ENCODE measurements at places on chromosomes 1 and 21. TPM values are rescaled to one million over a fixed set of nuclear protein-coding genes. Genes with fewer than 3 reads are reported as not detected.
A peak's percentile ranks its signal among the peaks of the same experiment; 100 is the strongest.

GRCh38 chr1:204447190-204447589, 35.6 kb upstream of the PPP1R15B start:
- H3K4me3 ChIP-seq, result no peak overlapping the region
- no peaks in the 10 kb centered on the region for H3K27me3 ChIP-seq
- no peak for DNase-seq
- H3K4me1 ChIP-seq, result peaks cover 6% of the 10 kb centered on the region
- H3K36me3 ChIP-seq, result peaks cover 32% of the 10 kb centered on the region

DNA sequence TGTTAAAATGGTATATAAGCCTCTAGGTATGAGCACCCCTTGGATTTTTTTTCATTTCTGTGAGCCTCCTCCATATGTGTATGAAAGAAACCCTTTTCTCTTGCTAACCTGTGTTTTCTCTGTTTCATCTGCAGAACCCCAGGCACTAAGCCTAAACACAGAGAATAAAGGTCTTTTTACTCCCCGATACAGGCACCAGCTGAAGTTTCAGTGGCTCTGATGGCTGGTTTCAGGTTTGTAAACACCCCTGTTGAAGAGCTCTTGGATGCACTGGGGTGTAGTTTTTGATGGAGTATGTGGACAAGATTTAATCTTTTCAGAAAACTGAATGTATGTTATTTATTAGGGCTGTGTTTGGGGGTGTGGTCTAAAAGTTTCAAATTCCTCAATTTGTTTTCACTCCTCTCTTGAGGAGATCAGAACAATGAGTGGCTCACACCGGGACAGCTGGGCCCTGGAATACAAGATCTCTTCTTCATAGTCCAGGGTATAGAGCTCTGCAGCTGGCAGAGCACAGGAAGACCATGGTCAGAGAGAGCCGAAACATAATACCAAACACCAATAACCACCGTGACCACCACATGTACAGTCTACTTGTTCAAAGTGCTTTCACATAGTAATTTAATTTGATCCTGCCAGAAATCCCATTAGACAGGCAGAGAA, 50.2 kb upstream of the VTCN1 start:
- H3K27ac ChIP-seq, result no peak overlapping the region
- H3K36me3 ChIP-seq, result no peaks in the 10 kb centered on the region
- no peak overlapping the region for H3K4me3 ChIP-seq

GRCh38 chr1:18881642-18882431, 20.5 kb downstream of the ALDH4A1 start:
- H3K27me3 ChIP-seq, result no peaks in the 10 kb centered on the region
- no peak overlapping the region for H3K27ac ChIP-seq
- H3K4me3 ChIP-seq, result no peak overlapping the region
- DNase-seq, result peak; percentile 83
- H3K36me3 ChIP-seq, result peaks cover 9% of the 10 kb centered on the region

GRCh38 chr1:55876276-55877060, 661.3 kb upstream of the USP24 start:
- no peaks in the 10 kb centered on the region for H3K36me3 ChIP-seq
- H3K4me1 ChIP-seq, result no peaks in the 10 kb centered on the region
- DNase-seq, result no peak
- H3K27me3 ChIP-seq, result no peaks in the 10 kb centered on the region
- H3K27ac ChIP-seq, result no peak overlapping the region

JTB gene
- total RNA-seq, result 130 TPM

GRCh38 chr1:209249280-209249670, 334.2 kb upstream of the CAMK1G start:
- H3K27ac ChIP-seq, result no peak overlapping the region
- H3K4me1 ChIP-seq, result no peaks in the 10 kb centered on the region
- no peak for DNase-seq
- no peak overlapping the region for H3K4me3 ChIP-seq
- H3K27me3 ChIP-seq, result peaks cover 13% of the 10 kb centered on the region
- no peaks in the 10 kb centered on the region for H3K36me3 ChIP-seq

PKLR gene
- total RNA-seq, result not detected

DNA sequence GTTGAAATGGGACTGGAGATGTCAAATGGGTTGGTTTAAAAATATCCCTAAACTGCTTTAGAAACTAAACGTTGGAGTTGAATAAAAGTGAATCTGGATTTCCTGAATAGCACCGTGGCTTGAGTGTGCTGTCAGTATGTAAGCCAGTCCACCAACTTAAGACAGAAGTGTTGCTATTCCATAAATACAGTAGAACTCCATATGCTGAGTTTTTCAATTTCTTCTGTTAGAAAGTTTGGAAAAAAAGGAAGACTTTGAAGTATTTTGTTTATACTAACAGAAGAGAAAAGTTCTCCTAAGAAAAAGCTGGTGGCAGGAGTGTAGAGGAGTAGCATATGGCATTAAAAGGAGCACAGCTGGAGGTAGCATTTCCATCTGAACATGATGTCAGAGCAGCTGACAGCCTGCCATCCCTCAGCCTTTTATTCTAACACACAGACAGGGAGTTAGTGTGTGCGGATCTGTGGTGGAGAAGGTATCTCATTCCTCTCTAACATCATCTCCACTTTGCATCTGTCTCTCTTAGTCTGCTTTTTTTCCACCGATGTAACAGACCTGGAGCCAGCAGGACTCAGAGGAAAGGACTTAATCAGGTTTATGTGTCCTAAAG, at the start of gene ZBTB18:
TSS of gene ZBTB18 (plus strand) at position 449 of the 610 bp plus-strand sequence. CDS start at position 598, 149 bp downstream.
- no peak within 1 kb of the TSS for H3K27ac ChIP-seq
- DNase-seq, result no peak
- no peaks in the 10 kb centered on the region for H3K27me3 ChIP-seq

GRCh38 chr1:230728710-230729392, 14.9 kb upstream of the AGT start:
- peaks cover 2% of the 10 kb centered on the region for H3K27me3 ChIP-seq
- H3K36me3 ChIP-seq, result no peaks in the 10 kb centered on the region
- no peak for DNase-seq
- H3K4me3 ChIP-seq, result no peak overlapping the region

GRCh38 chr1:156409439-156409838, 40.4 kb downstream of the RHBG start:
- peak; percentile 59 for DNase-seq
- no peaks in the 10 kb centered on the region for H3K4me1 ChIP-seq

GRCh38 chr1:22267413-22268175, 124.7 kb upstream of the WNT4 start:
- H3K4me3 ChIP-seq, result no peak overlapping the region
- DNase-seq, result no peak
- H3K27ac ChIP-seq, result no peak overlapping the region
- H3K4me1 ChIP-seq, result no peaks in the 10 kb centered on the region
- H3K36me3 ChIP-seq, result no peaks in the 10 kb centered on the region
- peaks cover 30% of the 10 kb centered on the region for H3K27me3 ChIP-seq

DNA sequence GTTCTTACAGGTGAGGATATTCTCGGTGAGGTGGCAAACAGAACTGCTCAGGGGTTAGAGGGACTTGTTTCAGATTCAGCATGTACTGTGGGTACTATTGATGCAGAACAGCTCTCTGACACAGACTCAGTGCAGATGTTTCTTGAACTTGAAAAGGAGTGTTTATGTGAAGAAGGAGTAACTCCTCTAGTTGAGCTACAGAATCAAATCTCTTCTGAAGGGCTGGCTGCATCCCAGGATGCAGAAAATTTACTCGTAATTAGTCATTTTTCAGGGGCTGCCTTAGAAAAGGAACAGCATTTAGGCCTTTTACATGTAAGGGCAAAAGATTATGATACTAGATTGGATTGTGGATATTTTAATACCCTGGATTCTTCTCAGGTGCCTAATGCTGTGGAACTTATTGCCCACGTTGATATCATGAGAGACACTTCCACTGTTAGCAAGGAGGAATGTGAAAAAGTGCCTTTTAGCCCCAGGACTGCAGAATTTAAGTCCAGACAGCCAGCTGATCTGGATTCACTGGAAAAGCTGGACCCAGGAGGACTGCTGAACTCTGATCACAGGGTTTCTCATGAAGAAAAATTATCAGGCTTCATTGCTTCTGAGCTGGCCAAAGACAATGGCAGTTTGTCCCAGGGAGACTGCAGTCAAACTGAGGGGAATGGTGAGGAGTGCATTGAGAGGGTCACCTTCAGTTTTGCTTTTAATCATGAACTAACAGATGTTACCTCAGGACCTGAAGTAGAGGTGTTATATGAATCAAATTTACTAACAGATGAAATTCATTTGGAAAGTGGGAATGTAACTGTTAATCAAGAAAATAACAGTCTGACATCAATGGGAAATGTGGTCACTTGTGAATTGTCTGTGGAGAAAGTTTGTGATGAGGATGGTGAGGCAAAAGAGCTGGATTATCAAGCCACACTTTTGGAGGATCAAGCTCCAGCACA, 79.6 kb upstream of the BMP8A start:
- no peaks in the 10 kb centered on the region for H3K27me3 ChIP-seq
- peak overlapping the region; percentile 78 for H3K27ac ChIP-seq
- peak overlapping the region; percentile 67 for H3K4me3 ChIP-seq
- no peak for DNase-seq
- H3K36me3 ChIP-seq, result peaks cover 3% of the 10 kb centered on the region

CFHR4 gene
- total RNA-seq, result not detected

- no peak overlapping the region for H3K4me3 ChIP-seq
- no peak for DNase-seq
- peaks cover 12% of the 10 kb centered on the region for H3K36me3 ChIP-seq
- no peak overlapping the region for H3K27ac ChIP-seq
These were observed 6.2 kb downstream of the PPT1 start for GRCh38 chr1:40090652-40091355.

DNA sequence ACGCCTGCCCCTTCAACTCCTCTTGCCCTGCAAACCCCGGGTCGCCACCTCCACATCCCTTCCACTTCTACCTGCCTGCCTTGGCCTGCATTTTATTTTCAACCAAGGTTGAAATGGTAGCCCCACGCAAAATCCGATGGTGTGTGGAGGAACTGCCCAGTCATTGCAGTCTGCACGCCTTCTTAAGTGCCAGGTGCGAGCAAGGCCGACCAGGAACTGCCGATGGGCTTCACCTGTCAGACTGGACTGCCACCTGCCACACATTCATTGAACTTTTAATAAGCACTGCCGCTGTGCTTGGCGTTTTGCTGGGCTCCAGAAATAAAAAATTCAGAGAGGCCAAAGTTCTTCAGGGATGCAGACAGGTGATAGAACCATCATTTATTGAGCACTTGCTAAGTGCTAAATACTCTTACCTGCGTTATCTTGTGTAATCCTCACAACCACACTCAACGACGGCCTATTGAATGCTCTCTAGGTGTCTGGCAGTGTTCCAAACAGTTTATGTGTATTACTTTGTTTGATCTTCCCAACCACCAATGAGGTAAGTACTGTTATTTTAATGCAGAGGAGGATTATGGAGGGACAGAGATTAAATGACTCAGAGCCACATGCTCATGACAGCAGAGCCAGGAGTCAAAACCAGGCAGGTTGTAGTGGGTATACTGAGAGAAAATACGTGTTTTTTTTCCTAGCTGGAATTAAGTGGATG, 36.2 kb downstream of the CACHD1 start:
- no peaks in the 10 kb centered on the region for H3K36me3 ChIP-seq
- H3K4me1 ChIP-seq, result peaks cover 48% of the 10 kb centered on the region
- peak overlapping the region; percentile 86 for H3K4me3 ChIP-seq
- DNase-seq, result peak; percentile 43

GRCh38 chr1:23960291-23961020, 828 bp downstream of the PNRC2 start:
- H3K27ac ChIP-seq, result peak overlapping the region; percentile 100
- peak overlapping the region; percentile 99 for H3K4me3 ChIP-seq
- DNase-seq, result no peak
- peaks cover 14% of the 10 kb centered on the region for H3K36me3 ChIP-seq
- no peaks in the 10 kb centered on the region for H3K27me3 ChIP-seq

DNA sequence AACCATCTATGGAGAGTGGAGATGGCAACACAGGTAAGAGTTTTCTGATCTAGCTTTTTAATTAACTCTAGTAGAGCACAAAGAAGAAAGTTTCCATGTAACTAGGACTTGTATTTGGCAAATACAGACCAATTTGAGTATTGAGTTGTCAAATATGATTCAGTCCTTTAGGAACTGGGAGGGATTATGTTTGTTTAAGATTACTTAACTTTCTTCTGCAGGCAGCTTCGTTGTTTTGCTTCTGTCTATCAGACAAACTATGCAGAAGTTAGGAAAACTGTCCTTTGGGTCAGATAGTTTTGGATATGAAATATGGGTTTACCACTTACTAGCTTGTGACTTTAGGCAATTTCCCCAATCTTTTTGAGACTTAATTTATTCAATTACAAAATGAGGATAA, 111.8 kb downstream of the POU2F1 start:
- peaks cover 10% of the 10 kb centered on the region for H3K36me3 ChIP-seq
- no peaks in the 10 kb centered on the region for H3K27me3 ChIP-seq
- H3K27ac ChIP-seq, result peak overlapping the region; percentile 13
- DNase-seq, result no peak
- peaks cover 30% of the 10 kb centered on the region for H3K4me1 ChIP-seq

- peak overlapping the region; percentile 6 for H3K27ac ChIP-seq
- no peaks in the 10 kb centered on the region for H3K36me3 ChIP-seq
- H3K4me1 ChIP-seq, result peaks cover 13% of the 10 kb centered on the region
- H3K4me3 ChIP-seq, result no peak overlapping the region
- no peak for DNase-seq
These were observed 497 bp downstream of the FCRLB start for GRCh38 chr1:161721738-161722343.

GRCh38 chr1:10620776-10621175, 146.0 kb downstream of the PEX14 start:
- no peak overlapping the region for H3K27ac ChIP-seq
- H3K4me1 ChIP-seq, result no peaks in the 10 kb centered on the region
- no peak overlapping the region for H3K4me3 ChIP-seq
- peaks cover 7% of the 10 kb centered on the region for H3K36me3 ChIP-seq

DNA sequence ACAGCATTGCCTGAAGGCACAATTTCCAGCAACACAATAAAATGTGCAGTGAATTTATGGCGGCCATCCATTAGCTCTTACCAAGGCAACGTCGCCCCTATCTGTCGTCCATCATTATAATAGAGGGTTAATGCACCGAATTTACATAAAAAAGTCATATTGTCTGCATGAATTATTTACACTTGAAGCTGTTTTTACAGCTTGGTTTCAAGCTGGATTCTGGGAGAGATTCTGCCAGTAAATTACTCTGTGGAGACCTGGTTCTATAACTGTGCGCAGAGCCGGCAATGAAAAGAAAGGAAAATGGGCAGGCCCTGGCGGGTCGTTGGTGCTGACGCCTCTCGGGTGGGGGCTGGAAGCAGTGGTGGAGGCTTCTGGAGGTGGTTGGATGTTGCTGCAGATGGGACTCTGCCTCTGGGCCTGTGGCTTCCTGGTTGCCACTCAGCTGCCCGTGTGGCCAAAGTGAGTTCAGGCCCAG, 48.9 kb upstream of the POU3F1 start:
- H3K36me3 ChIP-seq, result peaks cover 1% of the 10 kb centered on the region
- H3K4me3 ChIP-seq, result no peak overlapping the region
- H3K27me3 ChIP-seq, result peaks cover 6% of the 10 kb centered on the region

GRCh38 chr1:33232716-33233115, 23.6 kb upstream of the ZNF362 start:
- H3K4me3 ChIP-seq, result no peak overlapping the region
- peaks cover 10% of the 10 kb centered on the region for H3K4me1 ChIP-seq
- no peak for DNase-seq
- no peaks in the 10 kb centered on the region for H3K36me3 ChIP-seq

DNA sequence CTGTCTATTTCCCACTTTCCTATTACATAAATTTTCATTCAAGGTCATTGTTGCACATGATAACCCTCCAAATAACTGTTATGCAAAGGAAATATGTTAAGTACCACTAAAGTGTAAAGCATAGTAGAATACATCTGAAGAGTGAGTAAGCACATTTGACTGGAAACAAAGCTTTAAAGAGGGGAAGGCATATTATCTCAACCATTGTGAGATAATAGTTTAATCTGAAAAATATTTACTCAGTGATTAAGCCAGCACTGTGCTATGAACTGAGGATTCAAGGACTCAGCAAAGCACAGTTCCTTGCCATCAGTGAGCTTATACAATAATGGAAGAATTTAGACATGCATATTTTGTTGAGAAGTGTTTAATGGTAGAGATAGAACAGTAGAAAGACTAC, 127.4 kb downstream of the HMCN1 start:
- no peak overlapping the region for H3K27ac ChIP-seq
- H3K4me1 ChIP-seq, result peaks cover 72% of the 10 kb centered on the region
- peaks cover 6% of the 10 kb centered on the region for H3K36me3 ChIP-seq
- H3K27me3 ChIP-seq, result no peaks in the 10 kb centered on the region
- H3K4me3 ChIP-seq, result no peak overlapping the region
- DNase-seq, result no peak

Data from chondrocyte (in vitro differentiated cells).